ENCODE measurements at places on chromosomes 4 and X. TPM values are rescaled to one million over a fixed set of nuclear protein-coding genes. Genes with fewer than 3 reads are reported as not detected.

The GJB1 gene
- total RNA-seq: not detected

The HPGDS gene
- not detected for total RNA-seq

The PLS3 gene
- 249 TPM for total RNA-seq

The STS gene
- total RNA-seq: 2.4 TPM

The HEPH gene
- 15.1 TPM for total RNA-seq

The HPGD gene
- 0.09 TPM for total RNA-seq

The PRDM5 gene
- total RNA-seq: 17.7 TPM

Measured in smooth muscle cell of bladder (primary cell).